ENCODE measurements at places on chromosomes 11 and 22.

- peak; percentile 91 for DNase-seq
These were observed 14.0 kb downstream of the RPS6KA4 start for GRCh38 chr11:64372802-64373597.

- no peak for DNase-seq
These were observed 24.3 kb upstream of the ADA2 start for GRCh38 chr22:17243524-17243923.

DNA sequence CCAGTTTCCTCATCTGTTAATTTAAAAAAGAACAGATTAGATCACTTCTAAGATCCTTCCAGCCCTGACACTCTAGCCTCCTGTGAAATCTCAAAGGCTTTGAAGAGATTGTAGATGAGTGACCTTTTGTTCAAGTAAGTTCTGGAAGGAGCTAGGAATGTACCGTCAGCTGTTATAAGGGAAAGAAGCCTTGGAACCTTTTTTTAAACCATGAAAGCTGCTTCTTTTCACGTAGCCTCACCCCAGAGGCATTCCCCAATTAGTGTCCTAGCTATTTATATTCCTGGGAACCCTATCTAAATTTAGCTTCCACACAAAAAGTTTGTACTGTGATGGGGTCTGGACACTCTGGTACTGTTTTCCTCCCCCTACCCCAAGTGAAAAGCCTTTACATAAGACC lies 35.8 kb upstream of the SLN start:
- DNase-seq = no peak

GRCh38 chr11:130779267-130779666 lies 137.0 kb downstream of the SNX19 start:
- no peak for DNase-seq

- DNase-seq = no peak
These were observed 85.3 kb upstream of the WNT7B start for GRCh38 chr22:46062232-46062615.

DNA sequence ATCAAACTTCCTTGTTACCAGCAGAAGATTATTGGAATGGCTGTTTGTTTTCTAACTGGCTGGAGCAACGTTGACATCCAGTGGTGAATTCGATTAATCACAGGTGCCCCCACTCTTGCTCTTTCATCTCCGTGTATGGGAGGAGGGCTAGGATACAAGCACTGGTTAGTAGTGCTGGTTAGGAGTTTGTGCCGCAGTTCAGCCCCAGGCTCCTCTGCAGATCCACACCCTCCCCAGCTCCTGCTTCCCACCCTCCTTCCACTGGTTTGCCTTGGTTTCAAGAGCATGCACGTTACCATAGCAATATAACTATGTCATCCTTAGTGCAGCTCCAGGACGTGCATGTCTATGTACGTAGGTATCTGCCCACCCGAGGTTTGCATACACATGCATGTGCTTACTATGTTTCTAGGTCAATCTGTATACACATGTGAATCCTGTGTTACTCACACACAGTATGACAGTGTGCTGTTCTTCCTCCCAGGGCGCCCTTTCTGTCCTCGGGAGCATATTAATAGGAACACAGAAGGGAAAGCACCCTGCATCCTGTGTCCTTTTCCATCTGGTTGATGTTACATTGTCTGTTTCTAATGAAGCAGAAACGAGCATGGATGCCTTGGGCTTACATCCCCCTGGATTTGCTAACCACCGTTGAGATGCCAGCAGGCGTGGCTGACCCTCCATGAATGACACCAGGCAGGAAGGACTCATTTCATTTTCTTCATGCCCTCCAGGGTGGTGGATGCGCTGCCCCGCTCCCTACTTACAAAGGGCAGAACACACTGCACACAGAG lies 539.3 kb downstream of the OPCML start:
- DNase-seq = no peak

DNA sequence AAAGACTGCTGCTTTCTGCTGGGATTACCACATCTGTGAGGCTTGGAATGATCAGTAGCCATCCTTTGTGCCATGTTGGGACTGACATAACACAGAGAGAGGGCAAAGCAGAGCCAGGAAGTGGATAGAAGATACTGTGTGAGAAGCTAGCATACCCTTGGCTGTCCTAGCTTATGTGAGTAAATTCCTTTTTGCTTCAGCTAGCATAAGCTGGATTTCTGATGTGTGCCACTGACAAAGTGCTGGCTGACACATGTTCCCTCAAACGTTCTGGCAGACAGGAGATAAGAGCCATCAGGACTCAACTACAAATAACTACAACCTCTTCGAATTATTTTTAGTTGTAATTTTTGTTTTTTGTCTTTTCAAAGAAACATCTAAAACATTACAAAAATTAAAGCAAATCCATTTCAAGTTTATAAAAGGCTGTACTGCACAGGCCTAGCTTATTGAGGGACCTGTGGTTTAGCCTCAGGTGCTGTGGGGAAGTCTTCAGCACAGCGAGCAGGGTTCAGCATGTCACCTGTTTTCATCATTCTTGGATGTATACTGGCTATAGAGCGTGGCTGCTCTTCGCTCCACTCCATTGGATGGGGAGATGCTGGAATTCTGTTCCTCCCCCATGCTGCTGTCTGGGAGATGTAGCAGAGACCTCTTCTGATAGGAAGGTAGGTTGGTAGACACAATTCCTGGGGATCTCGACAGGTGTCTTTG lies 120.9 kb downstream of the SWAP70 start:
- no peak for DNase-seq

- no peak for DNase-seq
These were observed 6.0 kb downstream of the RELT start for GRCh38 chr11:73382183-73382582.

DNA sequence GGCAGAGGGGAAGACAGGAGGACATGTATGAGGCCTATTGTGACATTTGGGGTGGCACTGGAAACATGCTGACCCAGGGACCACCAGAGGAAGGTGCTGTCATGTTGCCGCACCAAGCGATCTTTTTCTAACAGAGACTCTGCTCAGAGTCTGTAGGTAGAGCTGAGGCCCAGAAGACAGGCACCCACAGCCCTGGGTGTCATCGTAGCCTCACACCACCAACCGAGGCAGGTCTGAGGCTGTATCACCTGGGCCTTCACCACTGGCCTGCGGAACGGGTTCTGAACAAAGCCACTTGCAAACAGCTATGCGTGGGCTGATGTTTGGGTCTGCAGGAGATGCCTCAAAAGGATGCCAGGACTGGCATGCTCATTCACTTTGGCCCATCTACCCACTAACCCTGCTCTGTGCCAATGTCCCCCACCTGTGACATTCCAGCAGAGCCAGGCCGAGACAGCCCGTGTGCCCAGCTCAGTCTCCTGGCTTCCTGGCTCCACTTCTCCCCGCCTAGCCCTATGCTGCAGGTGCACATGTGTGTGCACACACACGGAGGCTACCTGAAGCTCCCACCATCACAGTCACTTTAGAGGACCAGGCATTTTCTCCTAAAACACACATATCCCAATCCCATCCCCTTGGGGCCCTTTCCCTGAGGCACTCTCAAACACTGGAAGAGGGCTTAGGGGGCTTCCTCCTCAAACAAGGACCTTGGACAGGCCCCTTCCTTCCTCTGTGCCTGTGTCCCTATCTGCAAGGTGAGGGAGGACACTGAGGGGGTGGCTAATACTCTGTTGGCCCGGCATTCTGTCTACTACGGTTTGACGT lies 3.6 kb downstream of the TRIM29 start:
- no peak for DNase-seq

All from NCI-H1436 (cell line).